ENCODE measurements at places on chromosomes 6 and 20.

- DNase-seq: no peak
These were observed 134.8 kb upstream of the TSHZ2 start for GRCh38 chr20:52837378-52837777.

GRCh38 chr6:43246301-43247113, 3.2 kb downstream of the TTBK1 start:
- no peak for DNase-seq

DNA sequence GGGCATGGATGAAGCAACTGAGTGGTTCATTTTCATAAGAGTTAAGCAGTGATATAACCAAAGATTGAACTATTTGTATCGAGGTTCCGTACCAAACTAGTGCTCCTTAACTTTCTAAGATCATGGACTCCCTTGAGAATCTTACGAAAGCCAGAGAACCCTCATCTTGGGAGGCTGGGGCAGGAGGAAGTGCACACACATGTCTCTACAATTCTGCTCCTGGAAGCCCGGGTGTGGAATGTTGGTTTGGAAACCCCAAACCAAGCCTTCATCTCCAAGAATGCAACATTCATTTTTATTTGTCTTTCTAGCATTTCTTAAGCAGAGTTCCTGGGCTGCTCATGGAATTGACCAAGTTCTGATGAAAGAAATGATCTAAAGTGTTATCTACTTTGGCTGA, 250.5 kb upstream of the PRND start:
- DNase-seq: no peak

GRCh38 chr6:14953836-14954235, 292.0 kb upstream of the JARID2 start:
- no peak for DNase-seq

DNA sequence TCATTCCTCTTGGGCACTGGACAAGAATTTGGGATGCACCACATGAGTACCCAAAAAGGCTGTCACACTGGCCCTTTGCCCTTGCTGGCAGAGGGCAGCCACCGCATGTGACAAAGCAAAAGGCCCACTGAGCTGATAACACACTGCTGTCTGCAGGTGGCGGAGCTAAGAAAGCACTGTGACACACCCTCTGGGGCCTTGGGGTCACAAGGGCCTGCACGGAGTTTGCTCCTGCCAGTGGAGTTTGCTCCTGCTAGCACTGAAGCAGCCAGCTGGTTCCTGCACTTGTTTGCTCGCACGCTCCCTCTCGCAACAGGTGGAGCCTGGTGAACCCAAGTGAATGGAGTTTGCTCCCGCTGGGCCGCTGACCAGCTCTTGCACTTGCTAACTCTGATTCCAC, 132.6 kb downstream of the LCA5 start:
- no peak for DNase-seq

DNA sequence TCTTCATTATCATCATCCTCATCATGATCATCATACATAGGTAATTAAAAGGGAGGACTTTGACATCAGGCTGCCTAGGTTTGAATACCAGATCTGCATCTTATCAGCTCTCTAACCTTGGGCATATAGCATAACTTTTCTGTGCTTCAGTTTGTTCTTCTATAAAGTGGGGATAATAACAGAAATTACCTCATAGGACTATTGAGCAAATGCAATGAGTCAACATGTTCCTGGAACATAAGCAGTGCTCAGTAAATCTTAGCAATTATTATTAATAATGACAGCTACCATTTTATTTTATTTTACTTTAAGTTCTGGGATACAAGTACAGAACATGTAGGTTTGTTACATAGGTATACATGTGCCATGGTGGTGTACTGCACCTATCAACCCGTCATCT, 7.2 kb downstream of the C20orf202 start:
- no peak for DNase-seq
